ENCODE measurements at places on chromosomes 11 and 22. TPM values are rescaled to one million over a fixed set of nuclear protein-coding genes. Genes with fewer than 3 reads are reported as not detected.

DNA sequence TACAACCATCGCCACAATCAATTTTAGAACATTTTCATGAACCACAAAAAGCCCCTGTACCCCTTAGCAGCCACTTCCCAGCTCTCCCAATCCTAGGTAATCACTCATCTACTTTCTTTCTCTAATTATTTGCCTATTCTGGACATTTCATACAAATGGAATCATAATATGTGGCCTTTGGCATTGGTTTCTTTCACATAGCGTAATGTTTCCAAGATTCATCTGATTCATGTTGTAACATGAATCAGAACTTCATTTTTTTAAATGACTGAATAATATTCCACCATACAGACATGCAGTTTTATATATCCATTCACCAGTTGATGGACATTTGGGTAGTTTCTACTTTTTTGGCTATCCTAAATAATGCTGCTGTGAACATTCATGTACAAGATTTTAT, 56.2 kb upstream of the RCN1 start:
- DNase-seq, result no peak

- no peak for DNase-seq
These were observed 53.7 kb downstream of the HIPK3 start for GRCh38 chr11:33310720-33311500.

GRCh38 chr22:33931406-33931805, 11.1 kb upstream of the LARGE1 start:
- no peak for DNase-seq

The DDTL gene
- not detected for total RNA-seq

DNA sequence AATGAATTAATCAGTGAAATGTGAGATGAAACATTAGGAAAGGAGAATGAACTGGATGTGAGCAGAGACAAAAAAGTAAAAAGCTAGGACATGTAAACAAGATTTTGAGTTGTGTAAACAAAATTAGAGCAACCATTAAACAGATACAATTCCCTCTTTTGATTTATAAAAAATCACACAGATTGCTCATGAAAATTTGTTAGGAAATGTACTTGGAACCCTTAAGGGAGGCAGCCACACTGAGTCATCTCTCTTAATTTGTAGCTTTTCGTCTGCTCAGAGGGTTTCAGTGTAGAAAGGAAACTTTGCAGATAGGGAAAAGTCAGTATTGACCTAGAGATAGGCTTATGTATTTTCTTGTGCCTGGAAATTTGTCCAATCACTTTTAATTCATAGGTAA, 49.6 kb upstream of the ME3 start:
- no peak for DNase-seq

The GLB1L3 gene
- not detected for total RNA-seq

The TRIM34 gene
- total RNA-seq, result 8.1 TPM

- DNase-seq, result no peak
These were observed 114.8 kb downstream of the SNX19 start for GRCh38 chr11:130801333-130802122.

GRCh38 chr11:117724104-117724503, 72.9 kb downstream of the DSCAML1 start:
- no peak for DNase-seq

- no peak for DNase-seq
These were observed 7.6 kb downstream of the TP53I11 start for GRCh38 chr11:44943118-44943517.

GRCh38 chr11:61195719-61196118, 7.6 kb upstream of the PGA3 start:
- DNase-seq, result no peak

DNA sequence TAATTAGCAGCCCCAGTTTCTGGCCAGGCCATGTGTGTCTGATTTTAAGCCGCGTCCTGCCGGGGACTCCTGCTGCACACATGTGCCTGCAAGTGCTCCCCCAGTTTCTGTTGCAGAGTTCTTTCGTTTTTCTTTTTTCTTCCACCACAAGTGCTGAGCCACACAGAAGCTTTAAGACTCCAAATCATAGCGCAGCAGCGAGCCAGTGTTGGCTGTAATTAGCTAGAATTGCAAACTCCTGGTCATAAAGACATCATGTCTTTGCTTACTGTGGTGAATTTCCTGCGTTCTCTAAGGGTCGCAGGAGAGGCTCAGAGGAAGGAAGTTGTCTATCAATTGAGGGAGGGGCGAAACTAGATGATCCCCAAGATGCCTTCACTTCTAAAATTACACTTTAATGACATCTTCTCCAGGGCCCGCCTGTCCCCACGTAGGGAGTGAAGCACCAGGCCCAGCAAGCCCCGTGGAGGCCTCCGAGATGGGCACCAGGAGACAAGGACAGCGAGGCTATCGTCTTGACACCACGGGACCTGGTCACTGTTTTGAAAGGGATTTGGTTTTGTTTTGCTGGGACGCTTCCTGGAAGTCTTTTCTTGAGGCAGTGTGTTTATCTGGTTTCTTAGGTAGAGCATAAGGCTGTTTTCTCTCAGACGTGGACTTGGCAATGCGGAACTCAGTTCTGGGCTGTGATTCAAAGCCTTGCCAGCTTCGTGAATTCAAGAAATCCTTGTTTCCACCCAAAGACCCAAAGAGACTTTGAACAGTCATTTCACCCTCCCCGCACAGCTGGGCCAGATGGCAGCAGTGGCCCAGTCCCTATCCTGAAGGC, 71.8 kb downstream of the UBASH3B start:
- peak; percentile 65 for DNase-seq

The NLRP14 gene
- total RNA-seq, result 0.21 TPM

DNA sequence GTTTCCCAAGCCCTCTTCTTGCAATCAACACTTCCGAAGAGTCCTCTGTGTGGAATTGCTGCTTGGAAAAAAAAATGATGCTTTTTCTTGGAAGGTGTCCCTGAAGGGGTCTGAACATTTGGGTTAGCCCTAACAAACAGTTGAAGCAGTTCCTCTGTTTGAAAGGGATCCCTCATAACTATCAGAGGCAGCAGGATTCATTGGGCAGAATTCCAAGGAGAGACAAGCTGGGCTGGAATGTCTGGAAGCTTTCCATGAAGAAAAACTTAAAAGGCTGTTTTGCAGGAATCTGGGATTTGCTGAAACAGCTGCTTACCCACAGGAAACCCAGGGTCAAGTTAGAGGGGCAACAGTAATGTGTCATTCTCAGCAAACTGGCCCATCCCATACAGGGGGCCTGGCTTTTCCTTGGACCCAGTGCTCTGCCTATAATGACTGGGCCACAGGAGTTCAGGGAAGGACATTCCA, 3.1 kb downstream of the CSNK2A3 start:
- peak; percentile 96 for DNase-seq

The SRRD gene
- 16.5 TPM for total RNA-seq

The MPEG1 gene
- total RNA-seq, result 7.5 TPM

The KCNA4 gene
- total RNA-seq, result not detected
